ENCODE measurements at places on chromosomes 2 and 18.

GRCh38 chr2:149221898-149222297 is 108.5 kb upstream of the LYPD6 start:
- H3K36me3 ChIP-seq = no peaks in the 10 kb centered on the region
- no peaks in the 10 kb centered on the region for H3K4me1 ChIP-seq
- H3K27ac ChIP-seq = no peak overlapping the region
- H3K27me3 ChIP-seq = no peaks in the 10 kb centered on the region
- DNase-seq = no peak
- no peak overlapping the region for H3K4me3 ChIP-seq

DNA sequence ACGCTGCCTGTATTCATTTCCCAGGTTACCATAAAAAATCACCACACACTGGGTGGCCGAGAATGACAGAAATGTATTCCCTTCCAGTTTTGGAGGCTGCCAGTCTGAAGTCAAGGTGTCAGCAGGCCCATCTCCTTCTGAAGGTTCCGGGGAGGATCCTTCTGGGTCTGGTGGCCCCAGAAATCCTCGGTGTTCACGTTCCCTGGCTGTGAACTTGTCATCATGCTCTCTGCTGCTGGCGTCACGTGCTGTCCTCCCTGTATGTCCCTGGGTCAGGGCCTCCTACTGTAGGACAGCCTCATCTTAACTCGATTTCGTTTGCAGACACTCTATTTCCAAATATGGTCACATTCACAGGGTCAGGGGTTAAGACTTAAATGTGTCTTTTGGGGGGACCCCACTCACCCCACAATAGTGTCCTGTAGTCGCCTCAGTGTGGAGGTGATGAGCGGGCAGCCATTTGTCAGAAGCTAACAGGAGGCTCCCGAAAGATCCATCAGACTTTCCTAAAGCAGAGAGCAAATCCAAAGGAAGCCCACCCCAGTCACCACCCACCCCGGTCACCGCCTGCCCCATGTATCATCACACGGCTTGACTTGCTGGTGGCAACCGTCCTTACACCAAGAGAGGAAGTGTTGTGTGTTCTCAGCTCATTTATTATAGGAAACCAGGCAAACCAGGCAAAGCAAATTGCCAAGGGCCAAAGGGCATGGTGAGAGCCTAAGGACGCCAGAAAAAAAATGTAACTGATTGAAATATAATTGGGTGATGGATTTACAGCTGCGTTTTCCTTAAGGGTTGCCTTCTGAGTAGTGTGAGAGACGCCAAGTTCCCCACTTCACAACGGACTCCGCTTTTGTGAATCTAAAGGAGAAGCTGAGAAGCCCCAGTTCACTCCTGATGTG is 148.8 kb upstream of the ZNF236 start:
- no peak for DNase-seq
- no peak overlapping the region for H3K4me3 ChIP-seq
- H3K27me3 ChIP-seq = no peaks in the 10 kb centered on the region
- H3K36me3 ChIP-seq = no peaks in the 10 kb centered on the region
- no peak overlapping the region for H3K27ac ChIP-seq

GRCh38 chr2:163200741-163201140 is 362.2 kb upstream of the KCNH7 start:
- DNase-seq = no peak
- H3K27ac ChIP-seq = no peak overlapping the region
- no peaks in the 10 kb centered on the region for H3K4me1 ChIP-seq
- no peaks in the 10 kb centered on the region for H3K36me3 ChIP-seq
- no peaks in the 10 kb centered on the region for H3K27me3 ChIP-seq
- no peak overlapping the region for H3K4me3 ChIP-seq

GRCh38 chr2:111024496-111024895 is 96.2 kb upstream of the BCL2L11 start:
- no peaks in the 10 kb centered on the region for H3K27me3 ChIP-seq
- DNase-seq = no peak
- no peak overlapping the region for H3K27ac ChIP-seq
- no peaks in the 10 kb centered on the region for H3K36me3 ChIP-seq
- no peak overlapping the region for H3K4me3 ChIP-seq
- no peaks in the 10 kb centered on the region for H3K4me1 ChIP-seq

DNA sequence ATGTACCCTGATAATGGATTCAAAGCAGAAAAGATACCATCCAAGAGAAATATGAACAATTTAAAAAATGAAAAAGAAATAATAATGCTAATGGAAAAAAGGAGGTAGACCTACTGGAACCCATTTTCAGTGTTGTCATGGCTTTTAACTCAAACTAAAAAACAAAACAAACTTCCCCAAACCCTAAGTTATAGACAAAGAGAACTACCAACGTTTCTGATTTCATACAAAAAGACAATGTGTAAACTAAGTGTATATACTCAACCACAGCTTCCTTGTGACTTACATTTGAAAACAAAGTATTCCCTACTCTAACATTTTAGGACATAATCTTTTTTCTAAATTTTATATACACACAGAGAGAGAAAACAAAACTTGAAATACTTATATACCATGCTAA is 45.9 kb downstream of the ACVR1 start:
- H3K27ac ChIP-seq = no peak overlapping the region
- DNase-seq = no peak
- H3K4me1 ChIP-seq = no peaks in the 10 kb centered on the region
- no peaks in the 10 kb centered on the region for H3K27me3 ChIP-seq

- no peak overlapping the region for H3K4me3 ChIP-seq
- H3K36me3 ChIP-seq = no peaks in the 10 kb centered on the region
- no peak for DNase-seq
These were observed 106.7 kb downstream of the METTL8 start for GRCh38 chr2:171327043-171327496.

DNA sequence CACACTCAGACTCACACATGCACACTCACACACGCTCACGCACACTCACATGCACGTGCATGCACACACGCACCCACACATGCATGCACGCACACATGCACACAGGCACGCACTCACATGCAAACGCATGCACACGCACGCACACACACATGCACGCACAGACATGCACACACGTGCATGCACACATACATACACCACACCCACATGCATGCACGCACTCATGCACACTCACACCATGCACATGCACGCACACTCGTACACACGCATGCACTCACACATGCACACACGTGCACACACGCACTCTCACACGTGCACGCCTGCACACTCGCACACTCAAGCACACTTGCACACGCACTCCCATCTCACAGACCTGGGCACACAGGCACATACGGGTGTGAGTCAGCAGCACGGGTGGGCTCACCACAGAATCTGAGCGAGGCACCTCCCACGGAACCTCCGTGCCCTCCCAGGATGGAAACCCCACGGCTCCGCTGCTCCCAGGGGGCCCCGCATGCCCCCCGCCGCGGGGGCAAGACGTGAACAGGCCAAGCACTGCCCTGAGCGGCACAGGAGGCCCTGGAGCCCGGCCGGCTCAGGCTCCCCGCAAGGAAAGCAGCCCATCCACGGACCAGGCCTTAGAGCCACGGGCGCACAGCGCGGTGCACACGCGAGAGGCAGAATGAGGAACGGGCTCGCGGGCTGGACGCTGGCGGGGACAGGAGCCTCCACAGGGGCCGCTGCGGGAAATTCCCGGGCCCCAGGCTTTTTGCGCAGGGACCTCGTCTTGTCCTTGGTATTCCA is 8.4 kb upstream of the KCNG2 start:
- H3K4me1 ChIP-seq = no peaks in the 10 kb centered on the region
- no peaks in the 10 kb centered on the region for H3K27me3 ChIP-seq
- H3K27ac ChIP-seq = no peak overlapping the region
- DNase-seq = no peak
- no peak overlapping the region for H3K4me3 ChIP-seq

- no peak for DNase-seq
- H3K4me1 ChIP-seq = no peaks in the 10 kb centered on the region
- H3K4me3 ChIP-seq = no peak overlapping the region
These were observed 649.0 kb upstream of the RAB6C start for GRCh38 chr2:129330504-129330903.

GRCh38 chr2:70479816-70480215 is 73.8 kb downstream of the TGFA start:
- no peak overlapping the region for H3K27ac ChIP-seq
- H3K4me1 ChIP-seq = no peaks in the 10 kb centered on the region
- no peaks in the 10 kb centered on the region for H3K27me3 ChIP-seq

GRCh38 chr2:66813976-66814375 is 379.1 kb downstream of the MEIS1 start:
- H3K4me3 ChIP-seq = no peak overlapping the region
- no peaks in the 10 kb centered on the region for H3K36me3 ChIP-seq
- H3K27ac ChIP-seq = no peak overlapping the region
- no peaks in the 10 kb centered on the region for H3K4me1 ChIP-seq
- no peaks in the 10 kb centered on the region for H3K27me3 ChIP-seq
- DNase-seq = no peak

- peak; percentile 38 for DNase-seq
- no peak overlapping the region for H3K27ac ChIP-seq
- no peaks in the 10 kb centered on the region for H3K36me3 ChIP-seq
- no peaks in the 10 kb centered on the region for H3K4me1 ChIP-seq
- H3K27me3 ChIP-seq = no peaks in the 10 kb centered on the region
These were observed 118.7 kb downstream of the EPB41L3 start for GRCh38 chr18:5424903-5425664.

DNA sequence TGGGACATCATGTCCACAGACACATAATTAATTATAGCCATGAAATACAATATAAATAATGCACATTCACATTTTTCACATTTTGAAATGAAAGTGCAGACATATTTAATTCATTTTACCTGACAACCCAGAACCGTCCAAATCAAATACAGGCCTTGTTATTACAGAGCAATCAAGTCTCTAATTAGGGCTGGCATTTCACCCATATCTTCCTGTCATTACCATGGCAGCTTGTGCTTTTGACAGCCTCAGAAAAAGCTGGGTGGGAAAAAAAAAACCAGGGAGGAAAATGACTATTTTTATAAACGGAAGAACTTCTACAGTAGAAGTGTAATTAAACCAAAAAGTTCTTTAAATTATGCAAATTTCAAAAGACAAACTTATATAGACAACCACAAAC is 436.4 kb downstream of the FBXO15 start:
- H3K4me1 ChIP-seq = no peaks in the 10 kb centered on the region
- no peaks in the 10 kb centered on the region for H3K27me3 ChIP-seq
- no peak overlapping the region for H3K4me3 ChIP-seq
- H3K36me3 ChIP-seq = no peaks in the 10 kb centered on the region
- no peak for DNase-seq

DNA sequence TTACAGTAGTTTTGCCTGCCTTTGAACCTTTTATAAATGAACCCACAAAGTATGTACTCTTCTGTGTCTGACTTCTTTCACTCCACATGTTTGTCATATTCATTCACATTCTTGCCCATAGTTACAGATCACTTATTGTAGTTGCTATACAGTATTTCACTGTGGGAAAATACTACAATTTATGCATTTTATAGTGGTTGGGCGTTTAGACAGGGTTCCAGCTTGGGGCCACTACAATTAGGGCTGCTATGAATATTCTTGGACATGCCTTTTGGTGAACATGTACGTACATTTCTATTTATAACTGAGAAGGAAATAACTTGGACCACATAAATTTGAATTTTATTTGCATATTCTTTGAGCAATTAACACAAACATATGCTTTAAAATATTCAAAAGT is 15.4 kb upstream of the PMAIP1 start:
- no peak for DNase-seq
- H3K27me3 ChIP-seq = no peaks in the 10 kb centered on the region
- no peak overlapping the region for H3K27ac ChIP-seq
- H3K4me3 ChIP-seq = no peak overlapping the region
- H3K36me3 ChIP-seq = no peaks in the 10 kb centered on the region

DNA sequence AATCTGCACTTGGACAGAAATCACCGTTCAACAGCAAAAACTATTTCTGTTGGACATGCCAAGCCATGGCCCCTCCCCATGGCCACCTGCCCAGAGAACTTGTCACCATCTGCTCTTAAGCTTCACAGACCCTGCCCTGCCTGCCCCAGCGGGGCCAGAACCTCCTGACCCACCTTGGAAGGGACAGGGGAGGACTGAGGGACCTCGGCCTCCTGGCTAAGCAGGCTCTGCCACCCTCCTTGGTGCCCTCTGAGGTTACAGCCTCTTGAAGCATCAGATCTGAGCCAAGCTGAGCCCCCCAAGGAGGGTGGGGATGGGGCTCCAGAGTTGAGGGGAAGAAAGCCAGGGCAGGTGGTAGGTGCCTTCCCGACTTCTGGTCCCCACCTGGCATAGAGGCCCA is 6.5 kb downstream of the TEX261 start:
- no peak overlapping the region for H3K27ac ChIP-seq
- peaks cover 62% of the 10 kb centered on the region for H3K36me3 ChIP-seq
- no peak overlapping the region for H3K4me3 ChIP-seq
- H3K27me3 ChIP-seq = no peaks in the 10 kb centered on the region

DNA sequence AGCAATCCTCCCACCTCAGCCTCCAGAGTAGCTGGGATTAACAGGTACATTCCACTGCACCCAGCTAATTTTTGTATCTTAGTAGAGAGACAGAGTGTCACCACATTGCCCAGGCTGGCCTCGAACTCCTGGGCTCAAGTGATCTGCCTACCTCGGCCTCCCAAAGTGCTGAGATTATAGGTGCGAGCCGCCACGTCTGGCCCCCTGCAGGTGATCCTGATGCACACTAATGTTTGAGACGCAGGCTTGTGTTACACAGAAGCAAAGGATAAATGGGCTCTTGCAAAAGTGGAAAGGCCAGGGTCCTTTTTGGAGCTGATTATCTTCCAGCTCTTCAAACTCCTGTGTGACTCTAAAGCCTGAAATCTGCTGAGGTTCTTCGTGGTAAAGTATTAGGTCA is 84.2 kb downstream of the TGFA start:
- H3K4me1 ChIP-seq = peaks cover 31% of the 10 kb centered on the region
- no peaks in the 10 kb centered on the region for H3K27me3 ChIP-seq
- no peak for DNase-seq

DNA sequence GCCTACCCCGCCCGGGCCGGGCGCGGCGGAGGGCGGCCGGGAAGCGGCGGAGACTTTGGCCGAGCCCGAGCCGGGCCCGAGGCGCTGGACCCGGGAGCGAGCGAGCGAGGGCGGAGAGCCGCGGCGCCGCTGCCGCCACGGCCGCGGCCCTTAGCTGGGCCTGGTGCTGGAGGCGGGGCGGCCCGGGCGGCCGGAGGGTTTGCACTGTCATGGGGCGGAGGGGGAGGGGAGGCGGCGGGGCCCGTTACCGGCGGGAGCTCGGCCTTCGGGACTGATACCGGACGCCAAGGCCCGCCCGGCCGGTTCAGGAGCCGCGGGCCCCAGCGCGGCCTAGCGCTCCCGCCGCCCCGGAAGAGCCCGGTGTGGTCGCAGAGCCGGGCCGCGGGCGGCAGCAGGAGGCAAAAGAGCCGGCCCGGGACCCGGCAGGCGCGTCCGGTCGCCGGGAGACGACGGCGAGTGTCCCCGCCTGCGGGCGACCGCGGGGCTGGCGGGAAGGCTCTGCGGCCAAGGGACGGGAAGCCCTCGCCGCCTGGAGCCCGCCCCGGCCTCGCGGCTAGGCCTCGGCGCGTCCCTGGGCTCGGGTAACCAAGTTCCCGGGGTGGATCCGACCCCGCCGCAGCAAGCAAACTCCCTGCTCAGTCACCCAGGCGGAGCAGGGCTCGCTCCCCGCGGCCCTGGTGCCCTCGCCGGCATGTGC is 697 bp downstream of the KCMF1 start:
- H3K4me1 ChIP-seq = peaks cover 31% of the 10 kb centered on the region
- DNase-seq = peak; percentile 72
- no peaks in the 10 kb centered on the region for H3K36me3 ChIP-seq
- H3K27ac ChIP-seq = peak overlapping the region; percentile 95

Measured in naive thymus-derived CD4-positive, alpha-beta T cell (primary cell).